ENCODE measurements at places on chromosomes 5 and 9.

DNA sequence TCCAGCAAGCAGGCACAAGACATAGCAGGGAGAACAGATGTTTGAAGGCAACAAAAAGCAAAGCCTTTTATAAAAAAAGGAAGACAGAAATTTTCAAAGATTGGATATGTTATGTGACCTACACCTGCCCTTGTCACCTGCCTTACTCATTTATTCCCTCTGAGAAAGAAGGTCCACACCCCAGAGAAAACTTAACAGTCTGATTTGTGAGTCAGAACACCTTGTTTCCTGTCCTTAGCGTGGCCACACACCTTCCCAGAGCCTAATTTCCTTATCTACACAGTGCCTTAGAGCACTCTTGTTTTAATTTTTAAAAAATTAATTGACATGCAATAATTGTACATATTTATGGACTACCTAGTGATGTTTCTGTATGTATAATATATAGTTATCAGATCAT, 419.0 kb upstream of the DAB2 start:
- DNase-seq, result no peak

GRCh38 chr5:119396030-119396664, 40.3 kb downstream of the TNFAIP8 start:
- no peak for DNase-seq

DNA sequence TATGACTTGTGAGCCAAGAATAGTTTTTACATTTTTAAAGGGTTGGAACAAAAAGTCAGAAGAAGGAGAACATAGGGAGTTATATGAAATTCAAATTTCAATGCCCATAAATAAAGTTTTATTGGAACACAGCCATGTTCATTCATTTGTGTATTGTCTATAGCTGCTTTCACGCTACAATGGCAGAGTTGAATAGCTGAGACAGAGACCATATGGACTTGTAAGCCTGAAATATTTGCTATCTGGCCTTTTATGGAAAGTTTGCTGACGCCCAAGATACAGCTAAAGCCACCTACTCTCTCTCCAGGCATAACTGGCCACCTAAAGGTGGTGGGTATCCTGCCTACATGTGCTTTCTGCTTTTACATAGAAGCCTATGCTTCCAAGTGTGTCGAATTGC, 10.9 kb downstream of the DAB2IP start:
- no peak for DNase-seq

GRCh38 chr5:91136271-91136670, 246.8 kb downstream of the ARRDC3 start:
- DNase-seq, result no peak

DNA sequence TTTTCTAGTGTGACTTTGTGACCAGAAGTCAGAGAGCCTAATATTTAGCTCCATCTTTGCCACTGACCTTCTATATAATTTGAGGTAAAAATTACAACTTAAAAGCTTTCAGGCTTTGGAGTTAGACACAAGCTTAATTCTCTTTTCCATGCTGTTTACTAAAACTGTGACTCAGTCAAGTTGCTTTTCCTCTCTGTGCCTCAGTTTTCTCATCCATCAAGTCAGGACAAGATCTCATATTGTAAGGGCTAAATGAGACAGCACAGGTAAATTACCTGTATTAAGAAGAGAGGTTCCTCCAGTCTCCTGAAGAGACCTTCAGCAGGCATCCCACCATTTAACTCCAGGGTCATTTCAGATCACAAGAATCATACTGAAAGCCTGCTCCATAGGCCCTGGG, 339.2 kb downstream of the ASTN2 start:
- DNase-seq, result no peak

- DNase-seq, result no peak
Measured at GRCh38 chr9:131525643-131526565, 5.2 kb downstream of the UCK1 start.

DNA sequence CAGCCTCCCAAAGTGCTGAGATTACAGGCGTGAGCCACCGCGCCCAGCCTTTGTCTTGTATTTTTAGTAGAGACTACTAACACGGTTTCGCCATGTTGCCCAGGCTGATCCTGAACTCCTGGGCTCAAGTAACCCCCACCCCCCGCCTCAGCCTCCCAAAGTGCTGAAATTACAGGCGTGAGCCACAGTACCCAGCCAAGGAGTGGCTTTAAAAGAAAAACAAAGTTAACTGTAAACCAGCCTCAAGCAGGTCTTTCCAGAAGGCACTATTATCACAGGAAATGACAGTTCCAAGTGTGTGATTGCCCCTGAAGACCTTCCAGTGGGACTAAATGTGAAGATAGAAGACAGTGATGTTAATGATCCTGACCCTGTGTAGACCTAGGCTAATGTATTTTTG, 31.1 kb downstream of the SIL1 start:
- DNase-seq, result no peak

- DNase-seq, result no peak
Measured at GRCh38 chr5:16578474-16578883, 38.3 kb downstream of the RETREG1 start.

DNA sequence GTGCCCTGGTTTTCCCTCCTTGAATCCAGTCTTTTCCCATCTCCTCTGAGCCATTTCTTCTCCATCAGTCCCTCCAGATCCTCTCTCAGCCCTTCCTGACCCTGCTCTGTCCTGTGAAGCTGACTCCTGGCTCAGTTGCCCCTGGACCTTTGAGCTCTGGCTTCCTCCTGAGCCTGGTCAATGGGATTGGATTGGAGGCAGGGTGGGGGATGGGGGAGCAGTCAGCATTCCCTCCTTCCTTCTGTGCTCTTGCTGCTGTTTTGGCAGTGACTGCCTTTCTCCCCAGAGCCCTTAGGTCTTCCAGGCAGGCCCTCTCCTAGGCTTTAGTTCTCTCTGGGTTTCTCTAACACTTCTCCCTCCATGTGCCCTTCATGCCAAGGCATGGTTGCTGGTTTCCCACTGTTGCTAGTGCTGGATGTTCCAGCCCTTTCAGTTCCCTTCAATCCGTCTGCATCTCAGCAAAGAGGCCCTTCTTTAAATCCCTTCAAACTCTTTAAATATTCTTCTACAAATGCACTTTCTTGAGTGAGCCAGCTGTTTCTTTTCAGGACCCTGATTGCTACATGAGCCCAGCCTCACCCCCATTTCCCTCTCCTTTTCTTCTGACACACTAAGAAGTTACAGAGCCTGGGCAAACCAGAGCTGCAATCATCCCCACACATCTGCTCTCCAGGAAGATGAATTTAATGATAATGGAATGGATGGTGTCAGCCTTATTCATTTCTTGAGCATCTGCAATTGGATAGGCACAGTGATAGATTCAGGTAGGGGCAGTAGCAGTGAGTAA, 2.2 kb downstream of the TNFSF15 start:
- DNase-seq, result peak; percentile 75

- DNase-seq, result no peak
Measured at GRCh38 chr5:138963763-138964371, 88.7 kb upstream of the LRRTM2 start.

- no peak for DNase-seq
Measured at GRCh38 chr9:83466877-83467276, 71.3 kb downstream of the FRMD3 start.

- DNase-seq, result no peak
Measured at GRCh38 chr9:131291795-131292315, 2.3 kb downstream of the PLPP7 start.

- no peak for DNase-seq
Measured at GRCh38 chr5:113939988-113940387, 421.9 kb upstream of the KCNN2 start.

- no peak for DNase-seq
Measured at GRCh38 chr9:133426011-133426410, 3.8 kb downstream of the ADAMTS13 start.

- peak; percentile 41 for DNase-seq
Measured at GRCh38 chr9:93644397-93645088, 68.2 kb downstream of the PHF2 start.

DNA sequence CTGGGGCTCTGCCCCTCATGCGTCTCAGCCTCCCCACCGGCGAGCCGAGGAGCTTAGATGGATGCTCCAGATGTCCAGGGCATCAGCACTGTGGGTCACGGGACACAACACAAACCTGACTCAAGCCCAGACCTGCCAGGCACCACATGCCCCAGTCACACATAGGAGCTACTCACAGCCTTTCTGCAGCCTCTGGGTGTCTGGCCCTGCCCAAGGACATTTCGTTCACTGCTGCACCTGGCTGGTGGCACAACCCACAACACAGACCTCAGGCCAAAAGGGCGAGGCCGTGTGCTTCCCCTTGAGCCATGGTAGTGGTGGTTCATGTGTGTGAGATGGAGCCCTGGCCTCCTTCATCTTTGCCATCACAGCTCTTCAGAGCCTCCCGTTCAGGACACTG, 89.6 kb upstream of the FCN2 start:
- DNase-seq, result no peak

DNA sequence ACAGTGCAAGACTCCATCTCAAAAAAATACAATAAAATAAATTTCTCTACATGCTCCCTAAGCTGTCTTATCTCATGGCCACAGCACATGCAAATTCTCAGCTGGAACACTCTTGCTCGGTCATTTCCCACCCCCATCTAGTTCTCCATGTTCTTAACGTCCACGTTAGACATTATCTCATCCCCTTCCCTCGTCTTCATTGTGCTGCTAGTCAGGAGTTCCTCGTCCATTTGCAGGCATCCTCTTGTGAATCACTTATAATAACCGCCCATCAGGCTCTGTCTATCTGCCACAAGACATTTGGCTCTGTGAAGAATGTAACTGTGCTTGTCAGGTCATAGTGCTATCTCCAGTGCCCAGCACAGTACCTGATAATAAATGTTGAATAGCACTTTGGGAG, 32.9 kb upstream of the GOLGA1 start:
- no peak for DNase-seq

- DNase-seq, result peak; percentile 78
Measured at GRCh38 chr9:75027187-75028107, 646 bp downstream of the CARNMT1 start.

- no peak for DNase-seq
Measured at GRCh38 chr9:81648891-81649290, 40.5 kb downstream of the TLE1 start.

- DNase-seq, result no peak
Measured at GRCh38 chr5:2382776-2383697, 368.4 kb downstream of the IRX2 start.

DNA sequence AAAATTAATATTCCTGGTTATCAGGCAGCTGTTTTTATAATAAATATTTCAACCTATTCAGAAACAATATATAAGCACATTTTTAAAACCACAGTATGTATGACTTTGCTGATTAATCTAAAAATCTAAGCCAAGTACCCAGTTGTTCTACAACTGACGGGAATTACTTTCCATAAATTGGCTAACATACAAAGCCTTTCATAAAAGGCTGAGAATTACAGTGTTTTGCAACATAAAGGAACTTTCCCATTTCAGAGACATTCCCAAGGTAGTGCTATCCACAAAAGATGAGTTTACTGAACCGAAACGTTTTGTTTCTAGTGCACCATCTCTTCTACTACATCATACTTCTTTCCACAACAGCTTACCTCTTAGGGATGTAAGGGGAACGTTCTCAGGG, 7.2 kb downstream of the RNF145 start:
- DNase-seq, result no peak

- DNase-seq, result no peak
Measured at GRCh38 chr5:16787278-16787677, 148.8 kb downstream of the MYO10 start.

DNA sequence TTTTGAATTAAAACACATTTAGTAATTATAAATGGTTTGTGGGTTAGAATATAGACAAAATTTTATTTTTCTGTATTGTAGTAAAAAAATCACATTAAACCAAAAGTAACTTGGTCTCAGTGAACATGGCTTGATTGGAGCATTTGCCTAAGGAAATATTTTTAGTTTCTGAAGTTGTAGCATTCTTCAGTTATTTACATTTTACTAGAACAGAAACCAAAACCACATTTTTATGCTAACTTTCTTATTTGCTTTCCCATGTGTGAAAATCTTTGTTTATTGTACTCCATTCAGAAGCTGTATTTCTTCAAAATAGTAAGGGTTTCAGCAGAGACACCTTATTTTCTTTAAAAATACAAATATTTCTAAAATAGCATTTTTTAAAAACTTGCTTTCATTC, 129.9 kb downstream of the SGCD start:
- DNase-seq, result no peak

- no peak for DNase-seq
Measured at GRCh38 chr9:120183615-120184014, 396.4 kb downstream of the CDK5RAP2 start.

- peak; percentile 77 for DNase-seq
Measured at GRCh38 chr9:91589101-91589553, 165.5 kb upstream of the NFIL3 start.

DNA sequence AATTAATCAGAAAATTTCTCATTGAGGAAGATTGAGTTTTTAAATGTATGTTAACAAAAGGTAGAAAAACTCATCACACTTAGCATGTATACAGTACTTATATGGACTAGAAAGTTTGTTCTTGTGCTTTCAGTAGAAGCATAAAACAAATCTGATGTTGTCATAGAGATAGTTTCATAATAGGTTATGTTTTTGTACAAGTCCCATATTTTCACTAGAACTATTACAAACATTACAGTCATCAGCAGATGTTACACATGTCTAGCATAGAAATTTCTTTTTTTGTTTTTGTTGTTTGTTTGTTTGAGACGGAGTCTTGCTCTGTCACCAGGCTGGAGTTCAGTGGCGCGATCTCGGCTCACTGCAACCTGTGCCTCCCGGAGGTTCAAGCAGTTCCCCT, 131.4 kb downstream of the COMMD10 start:
- no peak for DNase-seq

DNA sequence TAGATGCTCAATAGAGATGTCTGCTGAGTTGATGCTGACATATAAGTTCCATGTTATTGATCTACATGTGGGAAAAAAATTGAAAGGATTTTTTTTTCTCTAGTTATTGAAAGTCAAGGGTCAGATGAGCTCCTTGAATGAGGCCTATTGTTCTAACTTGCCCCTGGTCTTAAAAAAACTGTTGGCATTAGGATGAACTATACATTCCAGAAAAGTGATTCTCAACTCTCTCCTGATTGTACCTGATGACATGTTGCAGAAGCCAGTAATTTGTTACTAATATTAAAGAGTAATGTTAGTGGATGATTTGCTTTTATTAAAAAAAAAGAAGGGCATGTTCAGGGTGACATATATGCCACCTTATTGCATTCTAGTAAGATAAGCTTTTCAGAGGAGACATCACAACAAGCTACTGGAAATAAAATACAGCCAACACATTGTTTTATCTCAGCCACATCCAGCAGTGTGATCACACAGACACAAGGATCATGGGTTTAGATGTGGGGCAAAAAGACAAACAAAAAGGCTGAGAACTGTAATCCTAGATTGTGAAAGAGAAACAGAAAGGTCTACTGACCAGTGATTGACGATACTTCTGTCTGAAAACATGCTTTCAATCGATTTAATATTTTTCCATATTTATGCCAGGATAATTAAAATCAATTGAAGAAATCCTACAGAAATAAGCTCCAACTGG, 1314.1 kb upstream of the C9orf72 start:
- DNase-seq, result no peak

GRCh38 chr9:132677976-132678375, 7.7 kb downstream of the GTF3C4 start:
- no peak for DNase-seq

DNA sequence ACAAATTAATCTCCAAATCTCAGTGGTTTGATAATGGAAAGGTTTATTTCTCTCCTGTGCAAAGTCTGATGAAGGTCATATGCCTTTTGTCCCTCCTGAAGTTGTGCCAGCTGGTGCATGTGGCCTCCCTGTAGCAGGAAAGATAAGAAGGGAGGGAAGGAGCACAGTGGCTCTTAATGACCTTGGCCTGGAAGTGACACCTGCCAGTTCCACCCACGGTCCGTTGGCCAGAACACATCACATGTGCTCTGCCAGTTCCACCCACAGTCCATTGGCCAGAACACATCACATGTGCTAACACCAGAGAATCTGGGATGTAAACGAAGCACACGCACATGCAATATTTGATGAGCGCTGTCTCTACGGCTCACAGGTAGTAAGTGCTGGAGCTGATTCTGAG, 130.9 kb downstream of the DOCK2 start:
- DNase-seq, result no peak

GRCh38 chr5:122330881-122331280, 18.8 kb downstream of the SNCAIP start:
- DNase-seq, result no peak

Measured in left lung (tissue), 14 donors.